NCI-H2029 (cell line): ENCODE measurements at places on chromosomes 13 and 19.
A peak's percentile ranks its signal among the peaks of the same experiment; 100 is the strongest.

- DNase-seq = no peak
Measured at GRCh38 chr13:19519049-19519448, 42.3 kb downstream of the TPTE2 start.

DNA sequence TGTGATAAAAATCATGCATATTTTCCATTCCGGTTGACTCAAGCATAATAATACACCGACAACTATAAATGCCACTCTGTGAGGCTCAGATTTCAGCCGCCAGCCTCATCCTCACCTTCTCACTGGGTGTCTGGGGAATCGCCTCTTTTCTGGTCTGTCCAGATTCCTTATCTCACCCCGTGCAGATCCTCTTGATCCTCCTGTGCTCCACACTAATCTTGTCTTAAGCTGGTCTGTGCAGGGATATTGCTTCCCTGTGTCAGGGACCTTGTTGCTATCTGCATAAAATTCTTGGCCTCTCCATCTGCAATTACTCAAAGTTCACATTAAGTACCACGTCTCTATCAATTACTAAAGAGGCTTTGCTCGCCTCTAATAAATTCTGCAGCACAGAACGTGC lies 116.6 kb upstream of the SPACA7 start:
- DNase-seq = no peak

- DNase-seq = no peak
Measured at GRCh38 chr19:16946951-16947940, 58.4 kb downstream of the F2RL3 start.

DNA sequence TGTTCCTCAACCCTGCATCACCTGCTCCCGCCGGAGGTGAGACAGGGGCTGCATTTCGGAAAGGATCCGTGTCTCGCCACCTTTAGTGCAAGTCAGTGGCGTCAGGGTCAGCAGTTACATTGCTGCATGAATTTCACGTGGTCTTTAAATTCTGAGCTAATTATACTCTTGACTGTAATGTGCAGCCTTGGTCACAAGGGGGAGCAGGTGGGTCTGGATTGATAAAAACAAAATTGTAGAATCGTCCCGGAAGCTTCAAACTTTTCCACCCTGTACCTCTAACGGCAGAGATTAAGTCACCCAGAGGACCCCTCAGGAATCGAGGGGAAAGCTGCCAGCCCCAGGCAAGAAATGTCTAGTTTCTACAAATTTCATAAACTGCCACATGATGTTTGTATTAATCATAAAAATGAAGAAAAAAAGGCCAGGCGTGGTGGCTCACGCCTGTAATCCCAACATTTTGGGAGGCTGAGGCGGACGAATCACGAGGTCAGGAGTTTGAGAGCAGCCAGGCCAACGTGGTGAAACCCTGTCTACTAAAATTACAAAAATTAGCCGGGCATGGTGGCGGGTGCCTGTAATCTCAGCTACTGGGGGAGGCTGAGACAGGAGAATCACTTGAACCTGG lies 20.2 kb downstream of the BBC3 start:
- peak; percentile 42 for DNase-seq

- no peak for DNase-seq
Measured at GRCh38 chr19:16023146-16023915, 53.0 kb upstream of the TPM4 start.

DNA sequence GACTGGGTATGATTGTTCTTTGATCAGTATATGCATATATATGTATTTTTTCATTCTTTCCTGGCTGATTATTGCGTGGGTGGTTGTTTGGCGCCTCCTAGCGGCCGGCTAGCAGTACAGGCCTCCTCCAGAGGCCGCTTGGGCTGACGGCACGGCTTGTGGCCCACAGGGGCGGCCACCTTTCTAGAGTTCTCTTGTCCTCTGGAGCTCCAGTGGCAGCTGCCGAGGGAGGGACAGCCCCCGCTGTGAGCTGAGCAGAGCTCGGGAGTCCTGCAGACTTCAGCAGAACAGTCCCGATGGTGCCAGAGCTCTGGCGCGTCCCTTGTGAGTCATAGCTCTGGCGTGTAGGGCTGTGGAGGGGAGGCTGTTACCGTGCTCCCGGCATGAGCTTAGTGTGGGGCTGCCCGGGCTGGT lies 22.5 kb upstream of the ZNF429 start:
- DNase-seq = peak; percentile 59

DNA sequence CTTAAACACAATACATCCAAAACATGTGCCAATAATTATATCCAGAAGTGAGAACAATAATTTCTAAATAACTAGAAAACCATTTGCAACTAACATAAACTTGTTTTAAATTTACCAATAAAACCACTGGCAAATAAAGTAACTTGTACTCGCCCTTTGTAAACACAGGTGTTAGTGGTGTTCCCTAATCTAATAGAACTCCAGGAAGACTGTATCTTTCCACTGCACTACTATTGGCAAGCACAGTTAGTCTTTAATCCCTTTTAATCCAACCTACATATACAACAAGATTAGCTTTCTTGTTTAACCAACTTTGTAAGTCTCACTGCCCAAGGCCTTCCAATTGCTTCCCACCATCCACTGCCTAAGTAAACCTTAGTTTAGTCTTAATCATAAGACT lies 79.5 kb downstream of the PCDH9 start:
- no peak for DNase-seq
